ENCODE measurements at places on chromosomes 6 and 20.

DNA sequence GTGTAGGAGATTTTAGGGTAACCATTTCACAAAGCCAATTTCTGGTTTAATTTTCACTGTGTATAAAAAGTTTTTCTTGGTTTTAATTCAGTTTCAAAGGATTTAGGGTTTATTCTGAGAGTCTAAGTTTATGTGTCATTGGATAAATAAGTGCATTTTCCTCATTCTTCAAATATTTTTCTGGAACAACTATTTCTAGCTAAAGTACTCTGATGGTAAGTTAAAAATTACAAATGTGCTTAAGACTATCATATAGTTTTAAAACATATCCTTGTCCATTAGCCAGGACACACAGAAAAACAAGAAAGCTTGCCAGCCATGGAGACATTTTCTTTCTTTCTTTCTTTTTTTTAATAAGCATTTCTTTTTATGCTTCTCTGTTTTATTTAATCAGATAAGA lies 333.0 kb downstream of the RFPL4B start:
- no peak for DNase-seq

GRCh38 chr6:139600919-139601475 lies 226.5 kb upstream of the CITED2 start:
- no peak for DNase-seq

GRCh38 chr6:52790861-52791260 lies 12.8 kb downstream of the GSTA1 start:
- no peak for DNase-seq

- no peak for DNase-seq
Observed at GRCh38 chr20:61730631-61731362, 334.9 kb downstream of the TAF4 start.

- no peak for DNase-seq
Observed at GRCh38 chr20:43977252-43977651, 62.6 kb downstream of the TOX2 start.

- no peak for DNase-seq
Observed at GRCh38 chr6:45746046-45746445, 269.6 kb downstream of the CLIC5 start.

DNA sequence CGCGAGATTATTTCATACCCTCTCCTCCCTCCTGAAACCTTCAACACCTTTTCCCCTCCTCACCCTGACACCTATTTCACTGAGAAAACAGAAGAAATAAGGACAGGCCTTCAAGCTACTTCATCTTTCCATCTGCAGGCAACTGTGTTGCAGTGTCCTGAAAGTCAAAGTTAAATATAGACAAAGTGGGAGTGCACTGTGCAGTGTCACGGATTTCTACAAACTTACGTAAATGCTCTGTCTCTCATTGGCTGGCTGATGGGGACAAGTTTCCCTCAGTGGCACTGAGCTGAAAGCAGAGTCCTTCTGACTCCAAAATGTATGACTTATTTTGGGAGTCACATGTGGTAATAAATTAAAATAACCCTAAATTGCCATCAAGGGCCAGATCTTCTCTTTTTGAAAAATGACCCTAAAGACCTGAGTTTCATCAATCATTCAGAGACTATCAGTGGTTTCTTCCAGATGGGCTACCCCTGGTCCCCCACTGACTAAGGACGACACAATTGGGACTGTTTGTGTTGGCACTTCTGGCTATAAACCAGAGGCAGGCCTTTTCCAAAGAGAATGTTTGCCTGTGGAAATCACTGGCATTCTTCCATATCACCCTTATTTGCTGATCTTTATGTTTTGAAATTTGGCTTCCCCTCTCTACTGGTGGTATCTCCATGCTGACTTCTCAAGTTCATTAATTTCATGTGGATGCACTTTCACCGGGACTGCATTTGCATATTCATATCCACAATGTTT lies 21.6 kb downstream of the ALDH8A1 start:
- no peak for DNase-seq

GRCh38 chr6:111631903-111632460 lies 26.3 kb upstream of the TRAF3IP2 start:
- no peak for DNase-seq

GRCh38 chr20:51542571-51543421 lies at the start of gene NFATC2:
Gene NFATC2, minus strand, starts transcription at chr20:51542719. Its CDS starts 220 bp downstream, at chr20:51542499.
- DNase-seq: peak; percentile 23

DNA sequence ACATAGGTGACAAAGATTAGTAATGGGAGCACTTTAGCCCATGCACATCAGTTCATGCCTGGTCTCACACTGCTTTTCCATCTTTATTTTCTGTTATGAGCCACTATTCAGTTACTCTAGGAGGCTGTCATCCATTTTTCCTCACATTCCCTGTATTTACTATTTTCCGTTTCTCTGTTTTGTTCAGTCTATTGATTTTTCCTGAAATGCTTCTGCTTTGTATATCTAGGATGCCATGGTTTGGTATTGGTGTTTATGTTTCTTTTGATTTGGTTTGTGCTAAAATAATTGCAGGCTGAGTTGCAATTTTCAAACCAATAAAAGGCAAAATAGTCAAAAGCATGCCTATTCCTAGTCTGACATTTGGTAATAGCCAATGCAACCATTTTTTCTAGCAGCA lies 28.9 kb upstream of the ZNF292 start:
- no peak for DNase-seq

DNA sequence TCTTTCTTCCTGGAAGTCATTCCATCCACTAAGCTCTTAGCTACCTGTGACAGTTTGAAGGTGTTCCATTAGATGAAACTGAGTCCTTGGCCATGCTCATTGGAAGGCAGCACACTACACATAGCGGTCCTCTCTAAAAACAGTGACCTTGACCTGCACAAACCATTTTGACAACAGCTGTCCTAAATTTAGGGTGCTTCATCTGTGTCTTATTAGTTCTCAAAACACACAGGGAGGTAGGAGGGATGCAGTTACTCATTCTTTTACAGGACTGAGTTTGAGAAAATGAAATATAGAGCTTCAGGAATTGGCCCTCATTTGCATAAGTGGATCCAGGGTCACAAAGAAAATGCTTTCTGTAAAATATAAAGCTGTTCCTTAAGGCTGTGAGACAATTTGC lies 20.4 kb upstream of the MAP3K4 start:
- DNase-seq: no peak

GRCh38 chr6:47665112-47665511 lies 33.3 kb upstream of the ADGRF4 start:
- DNase-seq: no peak

DNA sequence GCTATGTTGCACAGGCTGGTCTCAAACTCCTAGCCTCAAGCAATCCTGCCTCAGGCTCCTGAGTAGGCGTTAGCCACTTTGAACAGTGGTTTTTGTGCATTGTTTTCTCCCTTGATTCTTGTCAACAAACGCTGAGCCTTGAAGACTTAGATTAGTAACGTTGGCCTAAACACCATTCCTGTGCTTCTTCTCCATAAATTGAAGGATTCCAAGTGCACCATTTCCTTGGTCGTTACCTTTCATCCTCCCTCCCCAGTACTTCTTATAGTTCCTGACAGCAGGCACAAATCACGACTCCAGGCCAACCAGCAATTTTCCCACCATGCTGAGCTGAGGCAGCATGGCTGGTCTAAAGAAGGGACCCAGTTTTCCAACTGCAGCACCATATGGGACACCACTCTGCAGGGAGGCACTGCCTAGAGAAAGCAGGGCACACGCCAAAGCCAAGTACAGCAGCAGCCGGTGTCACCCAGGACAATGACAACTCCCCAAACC lies 8.9 kb downstream of the RPS10 start:
- DNase-seq: no peak

GRCh38 chr20:62531046-62531838 lies 55.4 kb upstream of the GATA5 start:
- no peak for DNase-seq

DNA sequence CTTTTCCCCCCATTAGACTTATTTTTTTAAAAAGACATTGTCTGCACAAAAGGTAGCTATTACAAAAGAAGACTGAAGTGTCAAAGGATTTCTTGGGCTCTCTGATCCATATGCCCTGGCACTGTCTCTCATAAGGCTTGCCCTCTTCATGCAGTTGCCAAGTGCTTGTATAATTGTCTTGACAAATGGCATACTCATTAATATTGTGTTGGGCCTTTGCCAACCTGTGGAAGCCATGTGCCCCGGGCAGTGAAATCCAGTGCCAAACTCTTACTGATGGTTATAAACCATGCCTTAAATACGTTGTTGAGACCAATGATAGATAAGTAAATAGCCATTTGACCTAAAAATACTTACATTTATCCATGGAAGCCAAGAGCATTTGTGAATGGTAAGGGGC lies 98.1 kb downstream of the FARS2 start:
- DNase-seq: no peak

DNA sequence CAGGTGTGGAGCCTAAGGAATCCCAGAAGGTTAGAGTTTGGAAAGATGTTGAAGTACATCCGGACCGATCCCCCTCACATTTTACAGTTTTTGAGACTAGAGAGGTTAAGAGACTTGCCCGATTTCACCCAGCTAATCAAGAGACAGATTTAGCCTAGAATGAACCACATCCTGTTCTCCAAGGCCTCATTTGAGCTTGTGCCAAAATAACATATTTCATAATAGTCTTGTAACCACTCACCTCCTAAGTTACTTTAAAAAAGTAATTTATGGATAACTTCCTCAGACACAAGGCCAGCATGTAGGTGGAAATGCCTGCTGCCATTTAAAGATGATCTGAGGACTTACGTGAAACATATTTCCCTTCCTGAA lies 39.8 kb upstream of the ARHGAP18 start:
- no peak for DNase-seq

GRCh38 chr6:15870333-15871043 lies 207.7 kb upstream of the DTNBP1 start:
- no peak for DNase-seq

DNA sequence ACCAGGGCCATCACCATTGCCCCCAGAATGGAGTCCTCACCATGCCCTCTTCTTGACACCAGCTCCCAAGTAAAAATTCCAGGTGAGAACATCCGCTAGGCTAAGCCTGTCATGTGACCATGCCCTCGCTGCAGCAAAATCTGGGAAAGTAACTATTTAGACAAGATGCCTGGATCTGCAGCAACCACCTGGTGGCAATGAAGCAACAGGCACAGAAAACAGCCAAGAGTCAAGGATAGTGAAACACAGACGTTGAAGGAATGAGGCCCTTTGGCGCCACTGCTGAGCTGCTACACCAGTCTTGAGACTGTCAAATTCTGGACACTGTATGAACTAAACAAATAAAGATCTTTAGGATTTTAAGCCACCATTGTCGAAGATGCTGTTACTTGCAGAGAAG lies 30.1 kb upstream of the TGM6 start:
- no peak for DNase-seq
